ENCODE measurements at places on chromosomes 4 and X.

- no peak for DNase-seq
Observed at GRCh38 chr4:185713731-185714130, 98.3 kb downstream of the SORBS2 start.

- no peak for DNase-seq
Observed at GRCh38 chr4:31084806-31085416, 364.7 kb downstream of the PCDH7 start.

DNA sequence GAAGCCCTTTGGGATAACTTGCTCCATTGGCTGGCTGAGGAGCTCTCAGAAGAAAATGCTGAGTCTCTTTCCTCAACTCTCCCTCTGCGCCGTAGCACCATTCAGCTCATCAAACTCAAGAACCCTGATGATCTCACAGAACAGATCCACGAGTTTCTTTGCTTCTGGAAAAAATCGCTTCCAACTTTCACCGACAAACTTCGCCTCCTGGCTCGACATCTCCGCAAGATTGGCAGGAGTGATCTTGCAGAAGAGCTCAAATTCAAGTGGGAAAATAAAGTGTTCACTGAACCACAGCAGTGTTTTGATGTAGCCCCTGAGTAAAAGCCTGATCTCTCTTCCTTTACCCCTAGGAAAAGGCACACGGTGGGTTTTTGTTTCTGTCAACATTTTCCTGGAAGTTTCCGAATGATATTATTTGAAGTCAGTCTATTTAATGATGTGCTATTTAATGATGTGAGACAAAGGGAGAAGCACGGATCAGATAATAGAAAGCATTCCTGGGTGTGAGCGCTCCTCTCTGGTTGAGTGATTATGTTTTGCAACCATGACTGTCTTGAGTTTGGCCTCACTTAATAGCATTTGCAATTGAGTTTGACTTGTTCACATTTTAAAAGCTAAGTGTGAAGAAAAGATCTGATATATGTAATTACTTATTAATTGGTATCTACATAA lies 62.2 kb downstream of the DTHD1 start:
- DNase-seq, result no peak

DNA sequence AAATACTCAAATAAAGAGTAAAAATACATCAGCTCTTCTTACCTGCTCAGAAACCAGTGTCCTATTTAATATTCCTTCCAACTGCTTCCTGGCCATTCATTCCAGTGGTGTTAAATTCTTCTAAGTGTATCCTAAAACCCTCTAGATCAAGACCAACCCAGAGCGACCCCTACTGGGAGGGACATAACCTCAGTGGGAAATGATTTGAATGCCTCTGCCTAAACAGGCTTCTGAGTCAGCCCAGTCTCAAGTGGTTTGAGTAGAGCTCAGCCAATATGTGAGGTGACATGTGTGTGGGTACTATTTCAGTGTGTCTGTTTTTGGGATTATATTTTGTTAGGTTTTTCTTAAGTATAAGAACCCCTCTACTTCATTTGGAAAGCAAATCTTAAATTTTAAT lies 133.6 kb upstream of the ARHGEF9 start:
- DNase-seq, result no peak

DNA sequence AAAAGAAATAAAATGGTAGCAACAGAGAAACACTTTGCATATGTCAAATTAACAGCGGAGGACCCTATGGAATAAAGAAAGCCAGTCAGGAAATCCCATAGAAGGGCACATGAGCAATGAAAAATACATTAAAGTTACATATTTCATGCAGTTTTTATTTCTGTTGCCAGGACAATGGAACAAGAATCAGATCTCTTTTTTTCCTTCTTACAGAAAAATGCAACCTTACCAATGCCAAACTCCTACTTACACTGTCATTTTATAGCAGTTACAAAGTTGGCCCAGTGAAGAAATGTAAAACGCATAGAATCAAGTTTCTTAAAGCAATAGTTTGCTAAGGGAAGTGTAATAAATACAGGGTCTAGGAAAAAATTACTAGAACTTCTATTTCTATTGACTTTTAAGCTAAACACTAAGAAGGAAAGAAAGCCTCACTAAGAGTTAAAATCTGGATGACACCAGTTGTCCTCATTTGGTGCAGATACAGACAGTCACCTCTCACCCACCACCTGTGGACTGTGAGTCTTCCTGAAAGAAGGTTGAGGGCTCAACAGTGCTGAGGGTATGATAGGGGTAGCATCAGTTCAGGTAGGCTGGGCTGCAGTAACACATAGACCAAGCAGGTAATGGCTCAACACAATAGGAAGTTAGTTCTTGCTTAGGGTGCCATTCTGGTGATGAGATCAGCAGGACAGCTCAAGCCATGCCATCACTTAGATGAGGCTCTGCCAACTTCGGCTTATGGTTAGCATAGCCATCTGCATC lies 224.6 kb downstream of the ANAPC10 start:
- DNase-seq, result no peak

- no peak for DNase-seq
Observed at GRCh38 chrX:30150196-30150895, 65.0 kb upstream of the MAGEB2 start.

DNA sequence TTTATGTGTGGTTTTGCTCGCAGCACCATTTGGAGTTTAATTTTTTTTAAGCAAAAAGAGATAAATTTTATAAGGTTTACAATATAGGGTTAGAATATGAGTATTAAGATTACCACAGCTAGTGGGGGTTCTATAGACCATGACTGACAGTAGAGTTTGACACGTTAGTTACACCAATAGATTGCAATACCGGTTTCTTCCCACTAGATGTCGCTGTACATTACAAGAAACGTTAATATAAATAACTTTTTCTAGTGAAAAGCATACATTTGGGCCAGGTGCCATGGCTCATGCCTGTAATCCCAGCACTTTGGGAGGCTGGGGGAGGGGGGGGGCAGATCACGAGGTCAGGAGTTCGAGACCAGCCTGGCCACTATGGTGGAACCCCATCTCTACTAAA lies 433.6 kb downstream of the MAGEB5 start:
- DNase-seq, result no peak

GRCh38 chr4:38224850-38225249 lies 264.7 kb downstream of the PTTG2 start:
- DNase-seq, result no peak

GRCh38 chr4:27720010-27720766 lies 859.5 kb downstream of the STIM2 start:
- no peak for DNase-seq

- no peak for DNase-seq
Observed at GRCh38 chr4:130591091-130591490, 1495.1 kb downstream of the C4orf33 start.

GRCh38 chr4:655464-656151 lies 18.5 kb downstream of the ATP5ME start:
- no peak for DNase-seq

- DNase-seq, result no peak
Observed at GRCh38 chr4:43932448-43932847, 516.2 kb downstream of the KCTD8 start.

DNA sequence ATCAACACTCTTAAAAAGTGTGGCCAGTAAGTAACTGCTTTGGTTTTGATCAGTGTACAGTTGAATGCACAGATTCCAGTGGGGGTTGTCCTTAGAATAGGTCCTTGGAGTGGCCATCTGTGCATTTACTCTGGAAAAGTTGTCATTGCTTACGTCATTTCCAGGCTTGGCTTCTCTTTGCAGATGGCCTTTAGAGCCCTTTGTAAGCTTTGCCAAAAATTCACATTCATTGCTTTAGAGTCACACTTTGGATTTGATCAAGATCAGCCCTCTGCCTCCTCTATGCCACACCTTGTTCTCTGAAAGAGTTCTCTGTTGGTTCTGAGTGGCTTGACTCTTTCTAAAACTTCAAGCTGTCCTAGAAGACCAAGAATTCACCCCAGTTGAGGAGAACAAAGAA lies 83.9 kb downstream of the MAMLD1 start:
- DNase-seq, result no peak

DNA sequence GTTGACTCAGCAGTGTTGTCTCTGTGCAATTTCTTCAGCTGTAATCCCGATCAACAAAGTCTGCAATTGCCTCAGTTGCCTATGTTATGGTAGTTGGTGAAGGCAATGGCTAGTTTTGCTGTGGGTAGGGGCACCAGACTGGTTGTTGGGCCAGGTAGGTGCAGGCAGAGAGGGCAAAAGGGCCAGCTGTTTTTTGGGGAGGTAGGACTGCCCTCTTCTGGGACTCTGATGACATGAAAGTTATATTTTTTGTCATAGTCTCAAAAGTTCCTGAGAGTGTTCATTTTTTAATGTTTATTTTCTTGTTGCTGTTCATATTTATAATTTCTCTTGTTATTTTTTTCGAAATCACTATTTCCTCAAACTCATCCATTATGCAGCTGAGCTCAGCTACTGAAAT lies 25.1 kb downstream of the DCAF12L2 start:
- DNase-seq, result no peak

GRCh38 chr4:174873931-174874330 lies 44.2 kb upstream of the ADAM29 start:
- no peak for DNase-seq

GRCh38 chr4:80309294-80310004 lies 26.1 kb upstream of the CFAP299 start:
- no peak for DNase-seq

DNA sequence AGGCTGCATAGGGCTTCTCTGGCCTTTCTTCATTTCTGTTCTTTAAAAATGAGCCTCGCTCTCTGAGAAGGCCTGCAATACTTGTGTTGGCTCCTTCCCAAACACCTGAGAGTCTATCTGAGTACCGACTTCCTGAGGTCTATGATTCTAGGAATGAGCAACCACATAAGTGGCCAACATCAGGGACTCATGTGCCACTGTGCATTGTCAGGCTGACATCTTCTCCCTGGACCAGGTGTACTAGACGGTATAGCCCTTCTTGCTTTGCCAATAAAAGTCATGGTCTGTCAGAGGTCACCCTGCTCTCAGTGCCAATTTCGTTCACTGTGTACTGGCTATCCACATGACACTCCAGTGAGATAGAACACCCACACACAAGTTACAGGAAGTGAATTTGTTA lies 67.4 kb upstream of the EPHA5 start:
- DNase-seq, result no peak

DNA sequence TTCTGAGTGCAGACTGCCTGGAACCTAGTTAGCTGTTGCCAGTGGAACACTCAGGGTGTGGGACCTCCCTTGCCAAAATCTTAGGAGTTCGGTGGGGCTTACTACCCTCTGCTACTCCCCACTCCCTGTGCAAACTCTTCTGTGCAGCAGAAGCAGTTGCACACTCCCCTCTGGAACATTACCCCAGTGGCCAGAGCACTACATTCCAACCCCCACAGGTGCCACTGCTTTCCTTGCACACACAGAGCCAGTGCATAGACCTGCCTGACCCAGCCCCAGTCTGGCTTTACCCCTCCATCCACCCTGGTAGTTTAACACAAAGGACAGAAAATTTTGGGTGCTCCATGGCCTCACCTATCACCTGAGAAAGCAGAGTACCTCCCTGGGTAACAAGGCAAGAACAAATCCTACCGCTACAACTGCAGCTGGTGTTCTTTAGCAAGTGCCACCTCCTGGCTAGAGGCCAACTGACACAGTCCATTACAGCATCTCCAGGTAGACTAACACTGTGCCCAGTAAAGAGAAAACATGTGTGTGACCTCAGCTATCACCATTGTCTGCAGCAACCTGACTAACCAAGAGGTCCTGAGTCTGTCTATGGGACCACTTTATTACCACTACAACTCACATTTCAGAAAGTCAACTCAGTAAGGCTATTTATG lies 11.5 kb upstream of the RASSF6 start:
- no peak for DNase-seq

DNA sequence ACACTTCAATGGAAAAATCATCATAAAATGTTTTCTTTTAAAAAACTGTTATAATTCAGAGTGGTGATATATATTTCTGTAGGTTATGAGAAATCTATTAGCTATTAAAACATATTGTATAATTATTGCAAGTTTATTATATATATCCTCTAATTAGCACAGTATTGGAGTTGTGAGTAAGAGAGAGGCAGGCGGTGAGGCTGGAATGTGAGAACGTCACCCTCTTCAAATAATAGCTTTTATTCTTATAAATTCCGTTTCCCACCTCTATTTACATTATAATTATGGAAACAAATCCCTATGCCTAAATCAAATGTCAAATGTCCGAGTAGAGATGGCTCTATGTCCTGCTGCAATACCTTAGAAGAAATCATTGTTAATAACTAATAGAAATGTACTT lies 292.9 kb downstream of the ADGRL3 start:
- no peak for DNase-seq

DNA sequence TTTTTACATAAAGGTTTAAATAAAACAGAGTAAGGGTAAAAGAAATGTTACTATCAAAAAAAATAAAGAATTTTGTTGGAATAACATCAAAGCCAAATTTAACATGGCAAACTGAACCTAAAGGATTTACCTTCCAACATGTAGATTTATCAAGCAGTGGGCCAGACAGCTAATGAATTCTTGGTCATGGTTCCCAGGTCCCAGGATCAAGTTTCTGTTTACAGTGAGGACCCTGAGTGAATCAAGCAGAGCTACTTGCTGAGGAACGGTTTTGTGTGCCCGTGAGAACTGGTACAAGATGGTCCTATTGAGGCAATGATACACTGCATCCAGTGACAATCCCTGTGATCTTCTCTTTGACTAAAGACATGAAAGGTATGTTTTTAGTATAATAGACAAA lies 157.1 kb downstream of the CDS1 start:
- no peak for DNase-seq

GRCh38 chr4:150178161-150178560 lies 99.9 kb downstream of the DCLK2 start:
- DNase-seq, result no peak

- no peak for DNase-seq
Observed at GRCh38 chrX:98627645-98628044, 1743.9 kb downstream of the RPA4 start.

Measured in activated T-helper 1 cell treated with anti-CD3 and anti-CD28 coated beads, Interleukin-2, amount 50 U/mL, for 16 hours (primary cell).